AG08395 (cell line): ENCODE measurements at places on chromosomes 4 and X.

DNA sequence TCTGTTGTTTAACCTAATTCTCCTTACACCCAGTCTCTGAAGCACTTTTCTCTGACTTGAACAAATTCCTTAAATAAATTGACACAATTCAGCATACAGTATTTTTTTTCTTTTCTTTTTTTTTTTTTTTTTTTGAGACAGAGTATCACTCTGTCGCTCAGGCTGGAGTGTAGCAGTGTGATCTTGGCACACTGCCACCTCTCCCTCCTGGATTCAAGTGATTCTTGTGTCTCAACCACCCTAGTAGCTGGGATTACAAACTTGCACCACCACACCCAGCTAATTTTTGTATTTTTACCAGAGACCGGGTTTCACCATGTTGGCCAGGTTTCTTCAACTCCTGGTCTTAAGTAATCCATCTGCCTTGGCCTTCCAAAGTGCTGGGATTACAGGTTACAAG, 1498.1 kb upstream of the PCDH10 start:
- no peak for DNase-seq

DNA sequence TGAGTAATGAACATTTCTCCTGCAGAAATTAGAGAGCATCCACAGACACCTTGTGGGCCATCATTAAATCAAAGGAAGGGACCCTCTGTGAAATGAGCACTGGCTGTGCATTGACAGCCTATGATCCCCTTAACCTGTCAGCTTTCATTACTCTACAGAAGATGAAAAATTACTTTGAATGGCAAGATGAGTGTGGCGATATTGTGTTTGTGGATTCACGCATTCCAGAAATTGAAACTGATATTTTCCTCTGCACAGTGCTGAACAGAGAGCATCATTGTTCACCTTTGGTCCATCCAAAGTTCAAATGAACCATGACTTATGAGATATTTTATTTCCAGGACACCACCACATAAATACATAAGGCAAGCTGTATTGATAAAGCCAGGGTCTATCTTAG, 374.8 kb upstream of the ANXA10 start:
- DNase-seq, result no peak

DNA sequence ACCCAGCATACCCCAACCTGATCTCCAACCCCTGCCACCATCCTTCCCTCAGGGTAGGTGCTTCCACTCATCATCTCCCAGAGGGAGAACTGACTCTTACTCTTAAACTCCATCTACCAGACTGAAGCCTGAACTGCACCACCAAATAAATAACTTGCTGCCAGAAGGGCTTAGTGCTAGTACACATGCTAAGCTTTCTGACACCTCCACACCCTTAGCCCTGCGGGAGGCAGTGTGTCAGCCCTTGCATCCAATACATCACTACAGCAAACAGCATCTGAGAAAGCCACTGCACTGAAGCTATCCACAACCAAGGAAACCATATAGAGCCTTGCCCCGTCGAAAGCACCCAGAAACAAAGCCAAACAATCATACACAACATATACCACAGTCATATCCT, 68.6 kb upstream of the MCF2 start:
- DNase-seq, result no peak

DNA sequence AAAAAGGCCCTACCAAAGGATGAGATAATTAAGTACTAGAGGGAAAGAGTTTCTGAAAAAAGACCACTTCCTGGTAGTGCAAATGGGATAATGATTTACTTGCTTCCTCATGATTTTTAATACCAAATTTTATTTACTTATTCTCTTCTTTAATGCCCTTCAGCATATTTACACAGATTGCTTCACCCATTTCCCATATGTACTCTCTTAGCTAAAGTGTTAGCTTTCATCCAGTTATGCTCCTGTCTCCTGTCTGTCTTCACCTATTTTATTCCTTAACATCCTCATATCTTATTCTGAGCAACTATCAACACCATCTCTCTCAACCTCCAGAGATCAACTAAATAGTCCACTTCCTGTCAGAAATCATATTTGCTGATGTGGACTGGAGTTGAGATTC, 183.2 kb upstream of the HS3ST1 start:
- no peak for DNase-seq

GRCh38 chrX:39845233-39845632, 252.5 kb downstream of the BCOR start:
- no peak for DNase-seq

DNA sequence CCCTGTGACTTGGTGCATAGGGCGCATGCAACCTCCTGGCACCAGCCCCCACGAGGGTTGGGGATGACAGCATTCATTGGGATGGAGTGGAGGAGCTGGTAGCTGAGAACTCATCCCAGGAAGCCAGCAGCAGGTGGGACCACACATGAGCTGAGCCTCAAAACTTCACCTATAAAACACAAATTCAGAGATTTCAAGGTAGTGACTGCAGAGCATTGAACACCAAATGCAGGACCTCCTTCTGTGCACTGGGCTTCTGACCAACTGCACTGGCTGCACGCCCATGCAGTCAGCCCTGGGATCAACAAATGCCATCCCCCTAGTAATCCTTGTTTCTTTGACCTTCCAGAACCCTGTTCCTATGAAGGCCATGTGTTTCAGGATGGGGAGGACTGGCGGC, 197.8 kb downstream of the FRAS1 start:
- no peak for DNase-seq

DNA sequence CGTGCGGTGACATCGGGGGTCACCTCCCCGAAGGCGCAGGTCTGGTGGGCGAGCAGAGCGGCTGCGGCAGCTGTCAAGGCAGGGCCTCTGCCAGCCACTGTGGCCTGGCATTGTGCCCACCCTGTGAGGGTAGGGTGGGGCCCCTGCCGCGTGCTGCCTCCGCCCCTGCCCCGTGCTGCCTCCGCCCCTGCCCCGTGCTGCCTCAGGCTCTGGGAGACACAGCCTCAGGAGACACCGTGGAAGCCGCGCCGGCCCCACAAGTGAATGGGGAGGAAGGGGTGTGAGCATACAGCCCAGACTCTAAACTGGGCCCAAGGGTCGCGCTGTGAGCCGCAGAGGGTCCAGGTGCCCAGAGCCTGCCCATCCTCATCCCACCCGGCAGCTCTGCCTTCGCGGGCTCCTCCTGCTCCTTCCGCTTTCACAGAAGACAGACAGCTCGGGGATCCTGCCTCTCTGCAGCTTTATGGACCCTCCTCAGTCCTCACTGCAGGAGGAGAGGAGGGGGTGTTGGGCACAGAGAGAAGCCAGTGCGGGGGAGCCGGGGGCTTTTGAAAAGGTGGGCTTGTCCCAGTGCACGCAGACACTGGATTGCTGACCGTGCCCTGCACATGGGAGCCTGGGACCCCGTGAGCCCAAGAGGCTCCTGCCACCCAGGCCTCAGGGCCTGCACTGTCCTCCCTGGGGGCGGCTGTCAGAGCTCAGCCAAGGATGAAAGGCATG, 27.4 kb downstream of the PCGF3 start:
- no peak for DNase-seq

GRCh38 chrX:100204534-100204933, 205.5 kb downstream of the PCDH19 start:
- DNase-seq, result no peak

- no peak for DNase-seq
Observed at GRCh38 chr4:157885811-157886210, 287.0 kb downstream of the GASK1B start.

GRCh38 chr4:75708218-75708691, 16.1 kb upstream of the USO1 start:
- no peak for DNase-seq

- no peak for DNase-seq
Observed at GRCh38 chrX:134388161-134389109, 71.5 kb upstream of the HPRT1 start.

DNA sequence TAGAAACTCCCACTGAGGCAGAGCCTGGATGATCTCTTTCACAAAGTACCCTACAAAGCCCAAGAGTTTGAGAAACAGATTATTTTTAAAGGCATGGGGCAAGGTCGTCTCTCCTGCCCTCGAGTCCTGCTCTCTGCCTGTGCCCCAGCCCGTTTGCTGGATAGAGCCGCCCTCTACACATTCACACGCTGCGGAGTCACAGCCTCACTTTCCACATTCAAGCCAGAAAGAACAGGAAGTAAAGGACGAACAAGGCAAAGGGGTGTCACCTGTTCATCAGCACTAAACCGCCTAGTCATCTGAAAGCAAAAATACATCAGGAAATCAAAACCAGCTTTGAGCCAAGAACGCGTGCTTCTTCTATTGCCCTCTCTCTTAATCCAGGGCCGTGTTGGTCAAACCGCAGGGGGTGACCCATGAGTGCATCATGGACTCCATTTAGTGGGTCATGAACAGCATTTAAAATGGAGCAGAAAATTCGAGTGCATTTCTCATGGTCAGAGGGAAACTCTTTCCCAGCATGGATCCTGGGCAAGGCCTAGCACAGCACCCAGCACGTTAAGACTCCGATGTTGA, 83.4 kb downstream of the PHKA2 start:
- no peak for DNase-seq

GRCh38 chr4:168757500-168757899, 252.6 kb downstream of the CBR4 start:
- no peak for DNase-seq

GRCh38 chr4:152016303-152016620, 255.5 kb upstream of the GATB start:
- no peak for DNase-seq

GRCh38 chr4:172740434-172740833, 428.2 kb upstream of the GALNT7 start:
- DNase-seq, result no peak

DNA sequence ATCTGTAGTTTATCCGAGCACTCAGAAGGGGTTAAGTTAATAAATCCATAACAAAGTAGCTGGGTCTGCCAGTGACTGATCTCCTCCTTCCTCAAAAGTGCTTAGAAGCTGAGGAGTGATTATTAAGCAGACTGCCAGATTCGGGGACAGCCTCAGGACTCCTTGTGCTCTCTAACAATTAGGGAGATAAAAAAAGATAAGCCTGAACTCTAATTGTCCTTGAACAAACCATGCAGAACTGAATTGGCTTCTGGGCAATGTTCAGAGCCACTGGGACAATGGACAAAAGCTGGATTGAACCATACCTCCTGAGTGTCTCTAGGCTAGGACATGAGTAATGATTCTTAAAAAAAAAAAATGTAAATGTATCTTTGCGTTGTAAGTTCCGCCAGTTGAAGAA, 22.7 kb upstream of the GRPR start:
- no peak for DNase-seq

DNA sequence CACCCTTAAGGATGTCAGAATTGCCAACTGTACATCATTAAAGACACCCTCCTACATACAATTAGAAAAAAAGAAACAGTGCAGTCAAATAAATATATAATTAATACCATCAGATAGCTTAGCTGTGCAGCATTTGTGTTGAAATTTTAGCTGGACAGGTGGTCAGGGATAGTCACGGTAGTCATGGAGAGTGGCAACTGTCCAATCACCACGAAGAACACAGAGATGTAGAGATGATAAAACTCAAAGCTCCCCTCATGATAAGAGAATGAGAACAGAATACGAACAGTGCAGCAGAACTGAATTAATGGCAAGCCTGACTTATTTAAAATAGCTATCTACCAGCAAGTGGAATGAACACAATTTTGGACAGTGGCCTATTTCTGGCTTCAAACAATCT, 27.2 kb downstream of the SLC39A8 start:
- DNase-seq, result no peak

GRCh38 chr4:160927311-160927710, 1236.5 kb downstream of the FSTL5 start:
- DNase-seq, result no peak

- no peak for DNase-seq
Observed at GRCh38 chrX:66012094-66012534, 27.8 kb downstream of the VSIG4 start.

GRCh38 chr4:38281371-38282071, 321.3 kb downstream of the PTTG2 start:
- DNase-seq, result peak; percentile 35

DNA sequence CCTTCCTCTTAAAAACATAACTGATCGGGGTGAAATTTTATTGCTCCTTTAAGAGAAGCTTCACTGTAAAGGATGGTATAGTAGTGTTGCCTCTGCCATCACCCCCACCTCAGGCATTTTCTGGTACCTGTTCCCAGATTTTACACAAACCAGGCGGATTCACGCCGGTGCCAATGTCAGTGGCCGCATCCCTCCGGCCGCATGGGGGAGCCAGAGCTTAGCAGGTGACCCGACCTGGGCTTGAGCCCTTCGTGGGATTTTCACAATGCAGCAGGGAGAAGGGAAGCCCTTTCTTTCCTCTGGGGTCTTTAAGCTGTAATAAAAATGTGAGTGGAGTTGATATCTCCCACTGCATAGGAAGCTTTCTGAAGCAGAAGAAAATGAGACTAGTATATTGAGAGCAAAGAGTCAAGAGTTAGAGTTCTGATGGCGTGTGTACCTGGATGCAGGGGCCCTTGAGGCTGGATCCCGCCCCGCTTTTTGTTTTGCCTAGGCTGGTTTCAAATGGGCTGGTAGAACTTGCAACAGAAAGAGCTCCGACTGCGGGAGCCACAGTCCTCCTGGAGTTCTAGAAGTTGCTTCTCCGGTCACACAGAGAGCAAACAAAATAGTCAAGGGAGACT, 59.4 kb downstream of the POLR2B start:
- peak; percentile 22 for DNase-seq

GRCh38 chr4:154960476-154960875, 179.4 kb downstream of the RBM46 start:
- DNase-seq, result no peak
